Large intestine (tissue), 12 donors: ENCODE measurements at places on chromosomes 5 and 9.
A peak's percentile ranks its signal among the peaks of the same experiment; 100 is the strongest.

GRCh38 chr5:167311340-167311739, 980.1 kb upstream of the WWC1 start:
- no peak for DNase-seq

- peak; percentile 35 for DNase-seq
Observed at GRCh38 chr5:132961887-132962286, 1.5 kb downstream of the AFF4 start.

DNA sequence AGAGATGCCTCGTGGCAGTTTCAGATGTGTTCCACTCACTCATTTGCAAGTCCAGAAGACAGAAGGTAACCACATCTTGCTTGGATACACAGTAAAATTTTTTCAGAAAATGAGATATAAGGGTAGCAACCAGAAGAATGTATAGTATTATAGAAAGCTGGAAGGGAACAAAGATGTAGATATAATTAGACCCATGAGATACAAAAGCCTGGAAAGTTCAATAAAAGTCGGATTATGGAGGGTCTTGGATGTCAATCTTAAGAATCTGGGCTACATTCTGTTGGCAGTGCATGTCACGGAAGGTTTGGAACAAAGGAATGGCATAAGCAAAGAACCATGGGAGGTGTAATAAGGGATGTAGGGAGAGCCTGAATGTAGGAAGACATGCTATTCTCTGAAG, 5.1 kb upstream of the CEP78 start:
- DNase-seq: no peak

DNA sequence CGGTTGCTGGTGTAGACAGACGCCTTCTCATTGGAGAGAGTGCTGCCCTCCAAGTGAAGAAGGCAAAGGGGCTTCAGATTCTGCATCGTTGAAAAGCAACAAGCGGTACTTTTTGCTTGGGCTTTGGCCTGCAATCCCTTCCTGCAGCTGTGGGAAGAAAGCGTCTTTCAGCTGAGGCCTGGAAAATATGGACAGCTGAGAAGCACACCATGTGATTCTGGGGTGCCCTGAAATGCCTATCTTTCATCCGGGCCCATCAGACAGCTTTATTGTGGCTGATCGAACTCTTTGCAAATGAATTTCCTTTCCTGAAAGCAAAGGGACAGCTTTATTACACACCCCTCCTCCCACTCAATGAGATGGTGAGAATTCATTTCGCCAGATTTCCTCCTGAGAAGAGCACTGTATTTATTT, 74.0 kb downstream of the NSG2 start:
- no peak for DNase-seq

- no peak for DNase-seq
Observed at GRCh38 chr5:149617760-149618306, 36.5 kb downstream of the ARHGEF37 start.

GRCh38 chr5:134555890-134556311, 30.4 kb downstream of the JADE2 start:
- DNase-seq: peak; percentile 42

- DNase-seq: no peak
Observed at GRCh38 chr5:16064135-16064893, 115.3 kb downstream of the MARCHF11 start.

- peak; percentile 48 for DNase-seq
Observed at GRCh38 chr9:137138722-137139467, at the start of gene GRIN1. GRIN1 (plus strand) TSS chr9:137139154; CDS start chr9:137139487, 333 bp downstream.

- no peak for DNase-seq
Observed at GRCh38 chr5:98200726-98201541, 572.5 kb upstream of the RGMB start.

- no peak for DNase-seq
Observed at GRCh38 chr9:33106372-33106771, 29.9 kb upstream of the SMU1 start.

- DNase-seq: no peak
Observed at GRCh38 chr5:150335778-150336177, 21.7 kb upstream of the TCOF1 start.

GRCh38 chr5:12242950-12243888, 339.0 kb upstream of the CTNND2 start:
- DNase-seq: no peak

- DNase-seq: no peak
Observed at GRCh38 chr5:61423487-61424145, 91.6 kb downstream of the ZSWIM6 start.

- no peak for DNase-seq
Observed at GRCh38 chr5:2039180-2039531, 156.4 kb upstream of the IRX4 start.

DNA sequence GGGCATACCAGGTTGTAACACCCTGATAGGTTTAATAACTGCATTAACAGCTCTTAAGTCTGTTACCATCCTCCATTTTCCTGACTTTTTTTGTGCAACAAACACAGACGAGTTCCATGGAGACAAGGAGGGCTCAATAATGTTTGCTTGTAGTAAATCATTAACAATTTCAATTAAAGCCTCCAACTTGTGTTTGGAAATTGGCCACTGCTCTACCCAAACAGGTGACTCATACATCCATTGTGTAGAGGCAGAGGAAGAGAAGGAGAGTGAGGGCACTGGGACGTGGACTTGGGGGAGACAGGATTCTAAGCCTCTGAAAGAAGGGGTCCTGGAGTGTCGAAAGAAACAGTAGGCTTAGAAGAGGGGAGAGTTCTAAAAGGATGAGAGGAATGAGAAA, 213.6 kb upstream of the KCNN2 start:
- no peak for DNase-seq

DNA sequence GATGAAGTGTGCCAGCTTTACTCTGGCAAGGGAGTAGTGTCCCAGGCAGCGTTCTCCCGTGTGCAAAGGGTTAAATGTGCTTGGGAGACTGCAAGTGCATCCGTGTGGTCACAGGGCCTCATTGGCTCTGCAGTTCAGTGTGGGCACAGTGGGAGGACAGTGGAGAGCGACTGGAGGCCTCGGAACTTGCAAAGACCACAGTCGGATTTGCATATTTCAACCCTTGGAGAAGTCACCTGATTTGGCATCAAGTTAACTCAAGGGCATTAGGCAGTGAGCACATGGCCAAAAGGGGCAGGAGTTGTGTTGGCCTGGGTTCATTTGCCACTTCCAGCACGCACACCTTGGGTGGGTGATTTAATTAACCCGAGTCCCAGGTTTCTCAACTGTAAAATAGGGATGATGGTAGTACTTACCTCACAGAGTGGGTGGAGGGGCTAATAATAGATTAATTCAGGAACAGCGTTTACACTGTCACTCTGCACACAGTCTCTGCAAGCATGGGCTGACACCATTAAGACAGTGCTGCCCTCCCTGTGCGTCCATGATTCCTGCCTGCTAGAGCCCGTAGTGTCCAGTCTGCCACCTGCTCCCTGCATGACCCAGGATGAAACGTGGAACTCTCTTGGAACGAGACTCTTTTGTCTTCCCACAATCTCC, 22.7 kb downstream of the JADE2 start:
- no peak for DNase-seq

DNA sequence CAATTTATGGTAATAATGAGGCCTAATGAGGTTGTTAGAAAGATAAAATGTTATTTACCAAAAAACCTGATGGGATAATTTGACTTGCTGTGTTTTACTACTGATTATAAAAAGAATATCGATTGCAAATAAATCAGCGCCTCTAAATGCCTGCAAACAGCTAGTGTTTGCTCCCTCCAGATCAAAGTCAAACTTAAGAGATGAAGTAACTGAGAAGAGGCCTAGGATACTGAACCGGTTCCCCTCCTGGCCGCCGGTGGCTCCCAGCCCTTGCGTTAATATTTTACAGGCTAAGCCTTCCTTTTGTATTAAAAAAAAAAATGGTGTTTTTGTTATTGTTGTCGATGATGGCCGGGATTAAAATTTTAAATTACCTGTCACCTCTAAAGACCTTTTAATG, 2.6 kb downstream of the IRX1 start:
- no peak for DNase-seq

DNA sequence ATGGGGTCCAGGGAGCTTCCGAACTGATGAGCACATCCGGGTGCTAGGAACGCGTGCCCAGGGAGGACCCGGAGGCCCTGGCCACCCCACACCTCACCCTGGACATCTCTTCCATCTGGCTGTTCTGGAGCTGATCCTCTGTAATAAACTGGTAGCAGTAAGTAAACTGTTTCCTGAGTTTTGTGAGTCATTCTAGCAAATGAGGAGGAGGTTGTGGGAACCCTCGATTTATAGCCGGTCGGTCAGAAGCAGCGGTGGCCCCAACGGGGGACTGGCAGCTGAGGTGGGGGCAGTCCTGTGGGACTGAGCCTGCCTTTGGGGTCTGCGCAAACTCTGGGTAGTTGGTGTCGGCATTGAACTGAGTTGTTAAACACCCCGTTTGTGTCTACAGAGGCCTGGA, 15.4 kb upstream of the UBAC1 start:
- DNase-seq: no peak

DNA sequence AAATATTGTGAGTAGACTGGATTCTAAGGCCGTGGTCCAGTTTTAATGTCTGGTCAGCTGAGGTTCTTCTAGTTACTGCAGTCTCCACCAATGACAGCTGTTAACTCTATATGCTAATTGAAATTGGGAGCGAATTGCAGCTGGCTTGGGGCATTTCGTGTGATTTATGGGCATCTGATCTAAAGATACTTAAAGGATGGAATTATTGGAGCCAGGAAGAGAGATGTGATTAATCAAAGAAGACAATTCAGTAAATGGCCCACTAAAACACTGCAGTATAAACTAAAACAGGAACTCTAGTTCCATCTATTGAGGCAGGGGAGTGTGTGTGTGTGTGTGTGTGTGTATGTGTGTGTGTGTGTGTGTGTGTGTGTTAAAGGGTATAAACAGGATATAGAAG, 157.5 kb upstream of the IQGAP2 start:
- DNase-seq: no peak

DNA sequence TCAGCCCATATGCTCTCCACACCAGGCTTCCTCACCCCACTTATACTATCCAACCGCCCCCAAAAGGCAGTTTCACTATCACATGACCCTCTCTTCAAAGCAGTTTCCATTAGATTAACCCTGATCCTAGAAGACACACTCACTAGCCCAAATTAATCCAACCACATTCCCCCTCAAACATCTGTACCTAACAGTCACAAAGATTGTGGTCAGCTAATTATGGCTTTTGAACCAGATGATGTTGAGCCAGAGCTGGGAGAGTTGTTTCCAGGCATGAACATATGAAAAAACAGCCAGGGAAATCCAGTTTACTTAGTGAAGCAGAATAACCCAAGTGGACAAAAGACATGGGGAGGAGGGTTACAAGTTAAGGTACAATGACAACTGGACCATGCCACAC, 131.2 kb downstream of the SPOCK1 start:
- no peak for DNase-seq

DNA sequence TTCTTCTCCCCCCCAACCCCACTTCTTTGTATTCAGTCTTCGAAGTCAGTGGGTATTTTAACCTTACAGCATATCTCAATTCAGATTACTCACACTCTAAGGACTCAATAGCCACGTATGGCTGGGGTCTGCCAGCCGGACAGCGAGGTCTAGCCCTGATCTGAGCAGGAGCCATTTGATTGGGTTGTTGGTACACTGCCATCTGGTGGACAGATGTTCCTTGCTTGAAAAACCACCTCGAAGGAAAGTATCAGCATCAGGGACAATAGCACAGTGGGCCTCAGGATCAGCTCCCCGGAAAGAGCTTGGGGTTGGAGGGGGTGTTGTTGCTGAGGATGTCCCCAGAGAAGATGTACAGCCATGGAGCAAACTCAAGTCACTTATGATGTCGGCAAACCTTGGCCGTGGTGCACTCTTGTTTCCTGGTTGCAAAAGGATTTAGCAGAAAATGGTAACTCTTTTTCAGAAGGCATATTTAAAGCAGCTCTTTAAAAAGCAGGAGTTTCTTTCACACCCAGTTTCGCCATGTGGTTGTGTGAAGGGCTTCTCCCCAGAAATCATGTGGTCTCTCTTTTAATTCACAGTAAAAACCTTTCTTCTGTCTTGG, 31.7 kb upstream of the KCNMB1 start:
- DNase-seq: peak; percentile 29

DNA sequence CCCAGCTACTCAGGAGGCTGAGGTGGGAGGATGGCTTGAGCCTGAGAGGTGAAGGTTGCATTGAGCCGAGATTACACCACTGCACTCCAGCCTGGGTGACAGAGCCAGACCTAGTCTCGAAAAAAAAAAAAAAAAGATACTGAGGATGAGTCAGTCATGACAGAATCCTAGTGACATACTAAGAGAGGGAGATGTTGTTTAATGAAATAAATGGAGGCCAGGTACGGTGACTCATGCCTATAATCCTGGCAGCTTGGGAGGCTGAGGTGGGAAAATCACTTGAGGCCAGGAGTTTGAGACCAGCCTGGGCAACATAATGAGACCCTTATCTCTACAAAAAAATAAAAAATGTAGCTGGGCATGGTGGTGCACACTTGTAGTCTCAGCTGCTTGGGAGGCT, 107.2 kb downstream of the ZFAND5 start:
- DNase-seq: no peak

DNA sequence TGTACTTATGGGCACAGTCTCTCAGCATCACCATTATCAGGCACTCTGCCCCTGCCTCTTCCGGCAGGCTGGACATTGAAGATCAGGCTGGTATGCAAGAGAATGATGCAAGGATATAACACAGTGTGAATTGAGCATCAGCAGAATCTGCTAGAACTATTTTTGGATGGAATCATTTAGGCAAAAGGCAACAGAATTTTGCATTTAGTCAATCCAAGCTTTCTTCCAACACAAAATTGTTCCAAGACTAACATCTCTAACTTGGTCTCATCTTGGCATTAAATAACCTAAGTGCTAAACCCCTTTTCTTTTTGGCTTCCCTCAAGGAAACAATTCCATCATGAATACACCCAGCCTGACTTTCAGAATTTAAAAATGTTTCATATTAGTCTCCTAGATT, 339.9 kb downstream of the PRELID2 start:
- no peak for DNase-seq

DNA sequence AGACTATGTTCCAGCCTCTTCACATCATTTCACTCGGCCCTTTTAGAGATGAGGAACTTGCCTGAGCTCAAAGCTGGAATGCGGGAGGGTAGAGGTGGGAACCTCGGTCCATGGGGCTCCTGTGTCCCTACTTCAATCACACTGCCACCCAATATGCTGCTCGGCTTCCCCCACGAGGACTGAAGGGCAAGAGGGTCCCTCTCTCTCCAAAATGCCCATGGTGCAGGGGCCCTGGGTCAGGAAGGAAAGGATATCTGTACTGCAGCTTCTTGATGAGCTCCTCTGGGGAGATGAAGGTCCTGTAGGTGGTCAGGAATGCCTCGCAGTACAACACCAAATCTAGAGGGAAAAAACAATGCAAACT, 46.5 kb downstream of the PRRT1B start:
- DNase-seq: no peak

GRCh38 chr5:125348936-125349831, 602.7 kb upstream of the ZNF608 start:
- DNase-seq: peak; percentile 6

- no peak for DNase-seq
Observed at GRCh38 chr5:125496393-125496792, 750.0 kb upstream of the ZNF608 start.

- DNase-seq: peak; percentile 86
Observed at GRCh38 chr5:134525683-134526482, 413 bp downstream of the JADE2 start.

- peak; percentile 86 for DNase-seq
Observed at GRCh38 chr5:164191240-164191639, 685.8 kb downstream of the MAT2B start.

- DNase-seq: no peak
Observed at GRCh38 chr9:14525856-14526255, 167.4 kb downstream of the ZDHHC21 start.
